Neural crest cell (in vitro differentiated cells): ENCODE measurements at places on chromosomes 11 and 22. TPM values are rescaled to one million over a fixed set of nuclear protein-coding genes. Genes with fewer than 3 reads are reported as not detected.

GRCh38 chr22:35918456-35918855 is 110.2 kb downstream of the RBFOX2 start:
- no peak for DNase-seq

DNA sequence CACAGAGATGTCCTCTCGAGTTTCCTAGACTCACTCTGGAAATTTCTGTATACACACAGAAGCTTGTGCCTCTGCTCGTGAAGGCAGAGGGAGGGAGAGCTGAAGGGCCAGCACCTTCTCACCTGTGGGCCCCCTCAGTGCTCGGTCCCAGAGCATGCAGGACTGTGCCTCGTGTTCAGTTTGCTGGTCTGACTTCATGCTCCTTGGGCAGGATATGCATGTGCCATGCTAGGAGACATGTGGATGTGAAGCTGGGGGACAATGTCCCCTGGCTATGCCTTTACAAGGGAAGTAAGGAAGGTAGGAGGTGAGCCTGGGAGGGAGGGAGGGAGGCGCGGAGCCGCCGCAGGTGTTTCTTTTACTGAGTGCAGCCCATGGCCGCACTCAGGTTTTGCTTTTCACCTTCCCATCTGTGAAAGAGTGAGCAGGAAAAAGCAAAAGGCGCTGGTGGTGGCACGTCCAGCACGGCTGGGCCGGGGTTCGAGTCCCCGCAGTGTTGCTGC is 22.6 kb downstream of the NEAT1 start:
- DNase-seq, result no peak

DNA sequence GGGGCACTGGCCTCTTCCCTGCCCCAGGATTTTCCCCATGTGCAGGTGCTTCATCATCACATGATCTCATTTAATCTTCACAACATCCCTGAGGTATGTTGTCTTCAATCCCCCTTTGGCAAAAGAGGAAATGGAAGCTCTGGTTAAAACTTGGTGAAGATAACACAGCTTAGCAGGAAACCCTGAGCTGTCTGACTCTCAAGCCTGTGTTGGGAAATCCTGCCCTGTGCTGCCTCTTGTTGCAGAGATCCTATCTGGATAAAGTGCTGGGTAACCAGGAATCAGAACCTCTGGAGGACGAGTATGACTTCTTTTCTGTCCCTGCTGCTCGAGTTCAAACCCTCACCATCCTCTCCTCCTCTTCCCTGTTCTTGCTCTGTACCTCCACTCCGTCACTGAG is 13.1 kb upstream of the E2F8 start:
- DNase-seq, result no peak

DNA sequence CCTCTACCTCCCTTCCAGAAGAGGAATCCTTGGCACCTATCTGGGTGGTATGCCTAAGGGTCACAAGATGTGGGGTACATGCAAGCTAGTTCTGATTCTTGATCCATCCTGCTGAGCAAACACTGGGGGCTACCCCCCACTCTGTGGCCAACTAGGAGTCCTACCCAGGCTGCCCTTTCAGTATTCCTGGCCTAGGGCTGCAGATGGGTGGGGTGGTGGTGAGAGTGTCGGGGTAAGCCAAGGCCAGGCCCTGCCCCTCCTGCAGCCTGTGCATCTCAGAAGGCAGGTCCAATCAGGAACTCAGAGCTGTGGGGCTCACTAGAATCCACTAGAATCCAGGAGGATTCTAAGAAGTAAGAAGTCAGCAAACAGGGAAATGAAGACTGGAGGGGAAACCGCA is 10.9 kb downstream of the SSH3 start:
- DNase-seq, result no peak

GRCh38 chr11:612201-612960 is 3.4 kb downstream of the IRF7 start:
- no peak for DNase-seq

- DNase-seq, result no peak
These were observed 1.6 kb downstream of the HNRNPUL2 start for GRCh38 chr11:62725646-62726045.

DNA sequence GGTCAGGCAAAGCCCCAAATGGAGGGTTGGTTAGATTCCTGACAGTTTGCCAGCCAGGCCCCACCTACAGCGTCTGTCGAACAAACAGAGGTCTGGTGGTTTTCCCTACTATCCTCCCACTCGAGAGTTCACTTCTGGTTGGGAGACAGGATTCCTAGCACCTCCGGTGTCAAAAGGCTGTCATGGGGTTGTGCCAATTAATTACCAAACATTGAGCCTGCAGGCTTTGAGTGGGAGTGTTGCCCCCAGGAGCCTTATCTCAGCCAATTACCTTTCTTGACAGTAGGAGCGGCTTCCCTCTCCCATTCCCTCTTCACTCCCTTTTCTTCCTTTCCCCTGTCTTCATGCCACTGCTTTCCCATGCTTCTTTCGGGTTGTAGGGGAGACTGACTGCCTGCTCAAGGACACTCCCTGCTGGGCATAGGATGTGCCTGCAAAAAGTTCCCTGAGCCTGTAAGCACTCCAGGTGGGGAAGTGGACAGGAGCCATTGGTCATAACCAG is 4.7 kb upstream of the TTC36 start:
- DNase-seq, result no peak

Gene MAPK8IP2
- 30.4 and 31.8 TPM in 2 replicates for total RNA-seq

Gene BEST1
- total RNA-seq, result 0.52 and 0.96 TPM in 2 replicates

Gene CEP126
- 2.1 and 2.4 TPM in 2 replicates for total RNA-seq

Gene TEX54
- total RNA-seq, result not detected in 2 replicates

Gene OR10W1
- not detected in 2 replicates for total RNA-seq

Gene MCHR1
- 0.84 and 1.3 TPM in 2 replicates for total RNA-seq

Gene RASL10A
- total RNA-seq, result 0.27 and 0.63 TPM in 2 replicates

Gene SCUBE2
- total RNA-seq, result 7.5 and 11.0 TPM in 2 replicates

Gene LRRC74B
- not detected in 2 replicates for total RNA-seq

Gene FAR1
- total RNA-seq, result 55.3 and 60.8 TPM in 2 replicates

Gene CELSR1
- total RNA-seq, result 5.1 and 5.4 TPM in 2 replicates
